ENCODE measurements at places on chromosomes 6 and 20. TPM values are rescaled to one million over a fixed set of nuclear protein-coding genes. Genes with fewer than 3 reads are reported as not detected.
A peak's percentile ranks its signal among the peaks of the same experiment; 100 is the strongest.

The MCHR2 gene
- polyA plus RNA-seq: not detected

The SLC24A3 gene
- not detected for polyA plus RNA-seq

The PLCB1 gene
- 5.5 TPM for polyA plus RNA-seq

The TFAP2D gene
- polyA plus RNA-seq: not detected

The PLAGL2 gene
- 4.1 TPM for polyA plus RNA-seq

The CST2 gene
- 1.6 TPM for polyA plus RNA-seq

The MLIP gene
- not detected for polyA plus RNA-seq

The HLA-DRB5 gene
- polyA plus RNA-seq: 0.19 TPM

The CD109 gene
- 31.1 TPM for polyA plus RNA-seq

The PSORS1C2 gene
- 0.16 TPM for polyA plus RNA-seq

The PMEPA1 gene
- 12.5 TPM for polyA plus RNA-seq

The C6orf141 gene
- polyA plus RNA-seq: not detected

The BMP6 gene
- polyA plus RNA-seq: 1.3 TPM

GRCh38 chr20:62064770-62065673 is 659 bp downstream of the TAF4 start:
- peak; percentile 59 for DNase-seq

- no peak for DNase-seq
Measured at GRCh38 chr20:62528983-62529891, 53.4 kb upstream of the GATA5 start.

- no peak for DNase-seq
Measured at GRCh38 chr6:30880698-30881252, 3.5 kb upstream of the DDR1 start.

DNA sequence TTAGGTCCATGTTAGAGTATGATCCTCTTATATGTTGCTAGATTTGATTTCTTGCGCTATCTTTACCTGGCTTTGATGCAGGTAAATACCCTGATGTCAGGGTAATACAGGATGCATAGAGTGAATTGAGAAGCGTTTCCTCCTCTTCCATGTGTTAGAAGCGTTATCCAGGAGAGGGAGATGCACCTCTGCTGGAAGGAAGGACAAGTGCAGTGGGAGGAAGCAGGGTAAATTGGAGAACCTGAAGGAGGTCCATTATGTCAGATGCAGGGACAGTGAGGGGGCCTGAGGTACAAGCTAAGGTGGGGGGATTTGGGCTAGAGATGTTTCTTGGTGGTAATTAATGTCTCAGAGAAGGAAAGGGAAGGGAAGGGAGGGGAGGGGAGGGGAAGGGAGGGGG is 7.7 kb downstream of the SHLD1 start:
- no peak for DNase-seq

- no peak for DNase-seq
Measured at GRCh38 chr6:123808556-123808955, 4.9 kb downstream of the NKAIN2 start.

- DNase-seq: no peak
Measured at GRCh38 chr6:53510746-53511145, 34.2 kb downstream of the GCLC start.

DNA sequence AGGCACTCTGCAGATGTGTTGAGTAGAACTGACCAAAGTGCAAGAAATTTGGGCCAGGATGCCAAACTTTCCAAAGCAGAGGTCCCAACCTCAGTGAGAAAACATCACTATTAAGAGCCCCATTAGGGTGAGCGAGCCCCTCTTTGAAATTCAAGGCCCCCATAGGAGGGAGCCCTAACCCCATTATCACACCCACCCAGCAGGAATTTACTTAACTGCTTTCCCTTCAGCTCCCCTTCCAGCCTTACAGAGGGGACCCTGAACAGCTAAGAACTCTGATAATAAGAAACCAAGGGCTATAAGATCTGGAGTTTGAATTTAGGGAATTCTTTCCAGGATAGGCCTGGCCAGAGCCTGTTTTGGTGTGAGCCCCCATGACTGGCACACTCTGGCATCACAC is 130.6 kb downstream of the NFATC2 start:
- DNase-seq: no peak

DNA sequence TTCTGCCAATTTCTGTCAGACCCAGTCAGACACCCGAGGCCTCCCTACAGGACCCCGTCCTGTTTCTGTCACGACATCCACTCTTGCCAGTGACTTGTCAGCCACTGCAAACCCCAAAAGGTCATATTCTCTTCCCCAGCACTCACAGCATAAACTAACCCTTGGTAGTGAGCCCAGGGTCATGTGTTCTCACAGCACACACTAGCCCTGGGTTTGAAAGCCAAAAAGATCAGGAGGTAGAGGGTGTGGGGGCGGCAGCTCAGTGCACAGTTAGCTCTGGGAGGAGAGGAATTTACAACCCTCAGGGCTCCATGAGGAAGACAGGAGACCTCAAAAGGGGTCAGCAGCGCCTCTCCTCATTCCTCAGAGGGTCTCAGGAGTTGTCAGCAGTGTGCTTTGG is 9.9 kb upstream of the SNX9 start:
- DNase-seq: peak; percentile 77

DNA sequence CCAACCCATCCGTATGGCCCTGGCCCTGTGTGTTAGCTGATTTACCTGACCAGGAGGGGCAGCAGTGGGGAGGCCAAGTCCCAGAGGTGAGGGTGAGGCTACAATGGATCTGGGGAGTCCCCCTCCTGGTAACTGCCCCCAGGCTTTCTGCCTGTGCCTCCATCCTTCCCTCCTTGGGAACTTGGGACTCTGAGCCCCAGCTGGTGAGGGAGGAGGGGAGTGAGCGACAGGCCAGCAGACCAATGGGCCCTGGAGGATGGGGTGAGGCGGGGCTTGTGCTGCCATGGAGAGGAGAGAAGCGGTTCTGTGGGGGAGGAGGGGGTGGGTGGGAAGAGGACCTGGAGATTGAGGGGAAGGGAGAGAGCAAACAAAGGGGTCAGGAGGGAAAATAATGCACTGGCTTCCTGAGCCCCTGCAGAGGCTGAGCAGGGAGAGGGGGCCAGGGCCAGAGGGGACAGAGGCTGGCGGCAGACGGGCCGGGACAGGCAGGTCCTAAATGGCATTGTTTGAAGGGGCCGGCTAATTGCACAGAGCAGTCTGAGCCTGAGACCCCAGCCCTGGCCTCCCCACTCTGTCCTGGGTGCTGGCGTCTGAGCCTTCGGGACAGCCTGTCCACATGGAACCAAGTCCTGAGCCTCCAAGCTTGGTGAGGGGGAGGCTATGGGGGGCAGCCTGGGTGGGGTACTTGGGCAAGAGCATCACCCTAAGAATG is 17.5 kb downstream of the DNMT3B start:
- no peak for DNase-seq

- no peak for DNase-seq
Measured at GRCh38 chr20:23161968-23162696, 76.0 kb upstream of the CD93 start.

- no peak for DNase-seq
Measured at GRCh38 chr6:91106083-91106482, 519.2 kb upstream of the MAP3K7 start.

DNA sequence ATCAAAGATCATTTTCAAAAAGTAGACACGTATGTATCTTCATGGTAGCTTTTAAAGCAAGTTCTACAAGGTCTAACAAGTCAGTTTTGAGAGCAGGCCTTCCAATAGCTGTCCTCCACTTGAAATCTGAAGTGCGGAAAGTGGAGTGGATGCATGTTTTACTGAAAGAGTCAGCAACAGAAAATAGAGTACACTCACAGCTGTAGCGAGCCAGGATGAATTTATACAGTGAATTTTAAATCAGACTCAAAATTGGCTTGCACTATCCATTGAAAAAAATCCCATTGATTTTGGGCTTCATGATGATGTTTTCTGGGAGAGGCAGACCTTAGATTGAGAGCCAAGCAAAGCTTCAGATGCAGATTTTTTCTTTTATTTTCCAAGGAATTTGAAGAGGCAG is 80.6 kb downstream of the GJA10 start:
- no peak for DNase-seq

DNA sequence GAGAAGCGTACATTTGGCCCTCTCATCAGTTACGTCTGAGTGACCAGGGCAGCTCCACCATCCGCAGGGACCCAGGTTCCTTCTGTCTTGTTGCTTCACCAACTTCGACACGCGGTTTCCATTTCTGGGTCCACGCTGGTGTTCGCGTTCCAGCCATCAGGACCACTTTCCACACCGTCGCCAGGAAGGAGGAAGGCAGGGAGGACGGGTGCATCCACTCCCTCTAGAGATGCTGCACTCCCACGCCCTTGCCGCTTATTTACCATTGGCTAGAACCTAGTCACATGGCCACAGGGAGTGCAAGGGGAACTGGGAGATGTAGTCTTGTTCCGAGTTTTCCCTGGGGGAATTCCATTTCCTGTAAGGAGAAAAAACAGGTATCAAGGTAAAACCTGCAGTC is 33.2 kb upstream of the SNX9 start:
- no peak for DNase-seq

DNA sequence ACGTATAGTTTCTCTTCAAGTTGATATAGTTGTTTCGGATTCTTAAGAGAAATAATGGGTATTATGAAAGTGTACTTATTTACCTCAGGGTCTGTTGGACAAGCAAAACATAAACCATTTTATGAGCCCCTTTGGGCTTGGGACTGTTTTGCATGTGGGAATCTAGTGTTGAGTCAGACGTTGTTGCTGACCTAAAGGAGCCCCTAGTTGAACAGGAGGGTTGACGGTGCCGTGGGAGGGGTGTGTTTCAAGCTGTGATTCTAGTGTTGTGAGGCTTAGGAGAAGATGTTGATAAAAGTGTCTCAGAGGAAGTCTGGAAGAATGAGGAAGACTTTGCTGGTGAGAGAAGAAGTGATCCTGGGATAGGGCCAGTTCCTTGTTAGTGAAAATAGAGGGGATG is 140.0 kb downstream of the ARID1B start:
- no peak for DNase-seq

DNA sequence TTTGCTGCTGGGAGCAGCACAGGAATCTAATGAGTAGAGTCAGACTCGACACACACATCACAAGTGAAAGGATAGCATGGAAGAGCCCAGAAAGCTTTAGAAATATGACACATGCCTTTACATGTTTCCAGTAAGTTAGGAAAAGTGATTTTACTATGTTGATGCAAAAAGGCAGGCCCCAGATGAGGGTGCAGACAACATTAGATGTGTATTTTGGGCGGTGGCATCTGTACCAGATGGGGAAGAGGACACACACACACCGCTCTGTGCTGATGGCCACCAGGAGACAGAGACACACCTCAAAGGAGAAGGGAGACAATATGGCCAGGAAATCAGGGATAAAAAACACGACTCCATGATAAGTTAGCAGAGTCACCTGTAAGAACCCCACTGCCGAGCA is 625 bp downstream of the MAS1L start:
- DNase-seq: no peak

GRCh38 chr6:106056060-106056745 is 29.9 kb upstream of the PRDM1 start:
- no peak for DNase-seq

GRCh38 chr6:123636282-123636681 is 468 bp downstream of the TRDN start:
- no peak for DNase-seq

DNA sequence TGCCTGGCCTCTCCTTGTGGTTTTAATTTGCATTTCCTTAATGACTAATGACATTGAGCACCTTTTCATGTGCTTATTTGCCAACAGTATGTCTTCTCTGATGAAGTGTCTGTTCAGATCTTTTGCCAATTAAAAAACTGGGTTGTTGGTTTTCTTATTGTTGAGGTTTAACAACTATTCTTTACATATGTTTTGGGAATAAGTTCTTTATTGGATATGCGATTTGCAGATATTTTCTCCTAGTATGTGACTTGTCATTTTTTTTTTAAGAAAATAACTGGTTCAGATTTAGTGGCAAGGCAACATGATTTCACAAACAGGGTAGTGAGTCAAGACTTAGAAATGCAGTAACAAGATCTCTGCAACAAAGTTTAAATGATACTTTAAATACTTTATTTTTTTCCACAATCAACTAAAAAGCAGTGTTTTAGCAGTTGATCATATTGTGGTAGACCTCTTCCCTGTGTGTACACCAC is 67.8 kb downstream of the TIAM2 start:
- peak; percentile 81 for DNase-seq

- peak; percentile 67 for DNase-seq
Measured at GRCh38 chr6:57177545-57178265, 5.6 kb downstream of the BAG2 start.

DNA sequence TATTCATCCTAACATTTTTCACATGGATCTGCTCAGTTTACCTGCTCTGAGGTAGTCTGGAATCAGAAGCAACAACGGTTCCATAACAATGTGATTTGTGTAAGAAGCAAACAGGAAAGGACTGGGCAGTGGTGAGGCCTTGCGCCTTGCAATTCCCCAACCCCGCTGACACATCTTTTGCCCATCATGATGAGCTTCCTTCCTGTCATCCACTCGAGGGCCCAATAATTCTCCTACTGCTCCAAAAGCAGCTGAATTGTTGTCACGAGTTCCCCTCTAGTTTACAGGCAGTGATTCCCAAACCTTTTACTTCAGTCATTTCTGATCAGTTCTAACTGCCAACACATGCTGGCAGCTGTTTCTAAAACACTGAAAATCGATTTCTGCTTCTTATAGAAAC is 22.9 kb downstream of the STX7 start:
- DNase-seq: peak; percentile 90

DNA sequence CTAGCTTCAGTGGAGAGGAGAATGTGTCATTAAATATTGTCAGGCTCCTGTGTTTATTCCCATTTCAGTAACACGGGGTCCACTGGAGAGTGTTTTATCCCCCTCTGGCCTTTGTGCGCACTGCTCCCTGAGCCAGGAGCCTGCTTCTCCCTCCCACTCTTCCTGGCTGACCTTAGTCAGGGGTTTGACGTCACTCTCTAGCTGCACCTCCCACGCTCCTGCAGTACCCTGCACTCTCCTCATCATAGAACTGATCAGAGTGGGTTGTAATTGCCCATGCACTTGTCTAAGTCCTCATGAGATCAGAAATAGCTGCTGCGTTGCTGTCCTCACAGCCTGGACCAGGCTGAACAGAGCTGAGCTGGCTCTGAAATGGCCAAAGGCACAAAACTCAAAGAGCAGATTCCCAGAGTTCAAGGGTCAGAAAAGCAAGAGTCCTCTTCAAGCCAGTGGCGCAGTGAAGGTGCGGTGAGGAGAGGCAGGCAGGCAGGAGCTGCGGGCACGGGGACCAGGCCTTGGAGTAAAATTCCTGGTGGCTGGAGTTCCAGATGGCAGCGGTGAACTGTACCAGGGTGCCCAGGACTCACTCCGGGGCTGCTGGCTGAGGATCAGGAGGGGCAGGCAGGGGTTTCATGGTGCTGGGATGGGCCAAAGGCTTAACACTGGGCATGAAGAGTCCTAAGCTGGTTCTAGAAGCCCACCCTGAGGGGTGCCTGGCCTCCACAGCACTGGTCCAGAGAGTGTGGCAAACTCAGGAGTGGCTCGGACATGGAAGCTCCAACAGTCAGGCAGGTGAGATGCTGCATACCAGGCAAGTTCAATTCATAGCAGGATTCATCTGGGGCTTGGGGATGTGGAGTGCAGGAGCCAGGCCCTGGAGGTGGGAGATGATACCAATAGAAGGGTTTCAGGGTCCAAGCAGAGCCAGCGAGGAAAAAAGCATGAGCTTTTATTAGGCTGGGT is 170.9 kb downstream of the SCP2D1 start:
- peak; percentile 21 for DNase-seq

Data from GM23248 (cell line).